ENCODE measurements at places on chromosomes 6 and 20.

GRCh38 chr6:101711518-101711917, 318.0 kb downstream of the GRIK2 start:
- no peak for DNase-seq

- no peak for DNase-seq
Observed at GRCh38 chr6:146244630-146245143, 215.8 kb downstream of the GRM1 start.

GRCh38 chr20:36268440-36269342, 32.4 kb downstream of the AAR2 start:
- no peak for DNase-seq

- no peak for DNase-seq
Observed at GRCh38 chr20:48057251-48057650, 272.0 kb upstream of the SULF2 start.

DNA sequence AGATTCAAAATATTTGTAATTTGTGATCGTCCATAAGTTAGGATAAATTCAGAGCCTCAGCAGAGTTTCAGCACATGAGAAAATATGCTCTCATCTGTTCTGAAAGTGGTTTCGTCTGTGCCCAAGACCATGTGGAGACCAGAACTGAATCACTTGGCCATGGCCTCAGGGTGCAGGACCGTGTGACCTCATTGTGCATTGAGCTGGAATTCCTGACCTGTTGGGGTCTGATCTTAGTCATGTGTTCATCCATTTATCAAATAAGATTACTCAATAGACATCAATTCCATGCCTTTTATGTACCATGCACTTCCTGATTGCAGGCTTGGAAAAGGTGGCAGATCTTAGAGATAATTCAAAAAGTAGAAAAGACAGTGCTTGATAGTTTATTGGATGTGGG, 680.5 kb downstream of the QKI start:
- no peak for DNase-seq

DNA sequence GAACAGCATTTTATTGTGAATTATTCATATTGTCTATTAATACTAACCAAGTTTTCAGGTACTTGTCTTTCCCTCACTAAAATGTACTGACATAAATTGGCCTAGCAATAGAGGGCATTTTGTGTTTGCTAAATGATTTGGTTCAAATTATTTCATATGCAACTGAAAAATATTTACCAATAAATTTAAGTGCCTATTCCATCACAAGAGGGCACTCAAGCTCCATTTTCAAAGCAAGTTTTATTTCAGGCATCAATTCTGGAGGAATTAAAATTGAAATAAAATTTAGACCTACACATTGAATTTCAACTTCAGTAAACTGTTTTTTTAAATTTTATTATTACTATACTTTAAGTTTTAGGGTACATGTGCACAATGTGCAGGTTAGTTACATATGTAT, 114.3 kb upstream of the SYNCRIP start:
- no peak for DNase-seq
